ENCODE measurements at places on chromosomes 1 and 21.

GRCh38 chr1:181250038-181250437 lies 161.5 kb downstream of the IER5 start:
- no peak for DNase-seq

DNA sequence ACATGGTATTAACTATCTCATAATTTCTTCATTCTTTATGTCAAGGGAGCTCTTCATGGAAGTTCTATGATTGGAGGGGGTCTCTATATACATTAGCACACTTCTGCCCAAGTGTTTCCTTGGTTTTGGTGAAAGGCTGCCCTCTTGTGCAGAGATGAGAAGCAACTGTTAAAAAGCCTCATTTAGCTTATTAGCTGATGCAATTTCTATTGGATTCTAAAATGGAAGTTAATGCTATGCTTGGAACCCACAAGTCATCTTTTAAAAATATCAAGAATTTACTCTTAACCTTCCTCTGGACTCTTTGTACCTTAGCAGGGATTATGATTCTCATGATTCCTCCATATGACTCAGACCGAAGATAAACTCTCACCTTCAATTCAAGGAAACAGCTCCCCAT lies 328.9 kb downstream of the PTBP2 start:
- no peak for DNase-seq

DNA sequence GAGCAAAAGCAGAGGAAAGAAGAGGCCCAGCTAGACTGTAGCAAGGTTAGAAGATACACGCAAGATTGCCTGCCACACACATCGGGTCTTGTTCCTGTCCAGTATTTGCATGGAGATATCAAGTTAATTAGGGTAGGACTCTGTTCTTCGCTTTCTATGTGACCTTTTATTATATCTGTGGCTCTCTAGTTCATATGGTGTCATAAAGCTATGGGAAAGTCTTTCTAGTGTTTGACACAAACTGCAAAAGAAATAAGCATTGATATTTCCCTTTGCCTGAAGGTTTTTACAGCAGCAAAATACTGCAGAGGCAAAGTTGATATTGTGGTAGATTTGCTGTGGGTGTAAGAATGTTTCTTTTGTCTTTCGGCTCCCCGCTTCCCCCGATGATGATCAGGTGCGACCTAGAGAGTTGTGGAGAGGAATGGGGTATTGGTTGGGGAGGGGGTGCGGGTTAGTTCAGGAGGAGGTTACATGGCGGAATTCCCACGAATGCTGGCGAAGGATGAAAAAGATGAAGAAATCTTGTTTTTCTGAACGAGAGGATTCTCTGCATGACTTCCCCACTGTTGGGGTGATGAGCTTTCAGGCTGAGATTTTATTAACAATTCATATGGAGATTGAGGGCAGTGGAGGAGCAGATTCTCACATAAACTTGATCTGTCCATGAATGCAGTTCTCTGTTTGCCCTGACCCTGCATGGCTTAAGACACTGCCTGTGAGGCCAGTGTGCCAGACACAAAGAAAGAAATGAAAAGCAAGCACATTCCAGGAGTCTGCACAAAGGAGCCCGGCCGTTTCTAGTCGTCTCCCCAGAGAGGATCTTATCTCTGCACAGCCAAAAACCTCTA lies 550.2 kb downstream of the USP25 start:
- no peak for DNase-seq

- DNase-seq = no peak
These were observed 16.3 kb downstream of the TGFB2 start for GRCh38 chr1:218361298-218362065.

DNA sequence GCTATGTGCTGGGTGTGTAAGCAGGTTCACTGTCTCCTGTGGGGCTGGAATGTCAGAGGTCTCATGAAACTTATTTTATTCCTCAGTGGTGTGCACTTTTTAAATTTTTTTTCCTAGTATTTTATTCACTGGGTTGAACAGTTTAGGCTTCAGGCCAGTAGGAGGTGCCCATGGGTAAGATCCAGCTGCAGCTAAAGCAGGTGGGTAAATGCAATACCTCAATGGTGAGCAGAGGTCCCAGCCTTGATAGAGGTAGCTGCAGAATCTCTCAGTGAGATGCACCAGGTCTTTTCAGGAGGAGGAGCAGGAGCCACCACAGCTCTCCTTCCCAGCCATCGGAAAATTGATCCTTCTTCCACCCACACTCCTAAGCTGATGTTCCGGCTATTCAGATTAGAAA lies 12.6 kb upstream of the OR6N2 start:
- no peak for DNase-seq

- DNase-seq = no peak
These were observed 58.9 kb upstream of the ARTN start for GRCh38 chr1:43874716-43875115.

DNA sequence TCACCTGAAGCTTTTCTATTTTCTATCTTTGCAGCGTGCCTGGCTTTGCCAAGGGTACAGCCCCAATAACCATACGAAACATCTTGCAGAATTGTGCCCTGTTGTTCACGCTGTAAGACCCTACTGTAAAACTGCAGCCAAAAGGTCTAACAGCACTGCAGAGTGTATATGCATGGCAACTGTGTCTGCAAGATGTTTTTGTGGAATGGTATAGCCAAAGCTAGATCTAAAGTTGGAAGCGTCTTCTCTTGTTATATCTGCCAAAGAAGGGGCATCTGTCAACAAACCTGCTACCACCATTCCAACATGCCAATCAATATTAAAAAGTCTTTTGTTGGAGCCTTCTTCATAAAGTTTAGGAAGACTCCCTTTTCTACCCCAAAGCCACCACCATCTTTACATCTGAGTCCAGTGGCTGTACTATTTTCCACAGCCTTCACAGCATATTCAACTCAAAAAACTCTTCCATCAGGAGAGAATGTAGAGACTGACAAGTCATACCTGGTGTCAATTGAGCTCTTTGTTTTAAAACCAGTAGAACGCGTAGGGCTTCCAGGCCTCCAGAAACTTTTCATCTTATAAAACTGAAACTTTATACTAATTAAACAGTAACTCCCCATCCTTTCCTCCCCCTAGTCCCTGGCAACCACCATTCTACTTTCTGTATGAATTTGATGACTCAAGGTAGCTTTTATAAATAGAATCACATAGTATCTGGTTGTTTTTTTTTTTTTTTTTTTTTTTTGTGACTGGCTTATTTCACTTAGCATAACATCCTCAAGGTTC lies 40.0 kb downstream of the ZSCAN20 start:
- no peak for DNase-seq

- no peak for DNase-seq
These were observed 69.6 kb downstream of the COLGALT2 start for GRCh38 chr1:183967914-183968313.

DNA sequence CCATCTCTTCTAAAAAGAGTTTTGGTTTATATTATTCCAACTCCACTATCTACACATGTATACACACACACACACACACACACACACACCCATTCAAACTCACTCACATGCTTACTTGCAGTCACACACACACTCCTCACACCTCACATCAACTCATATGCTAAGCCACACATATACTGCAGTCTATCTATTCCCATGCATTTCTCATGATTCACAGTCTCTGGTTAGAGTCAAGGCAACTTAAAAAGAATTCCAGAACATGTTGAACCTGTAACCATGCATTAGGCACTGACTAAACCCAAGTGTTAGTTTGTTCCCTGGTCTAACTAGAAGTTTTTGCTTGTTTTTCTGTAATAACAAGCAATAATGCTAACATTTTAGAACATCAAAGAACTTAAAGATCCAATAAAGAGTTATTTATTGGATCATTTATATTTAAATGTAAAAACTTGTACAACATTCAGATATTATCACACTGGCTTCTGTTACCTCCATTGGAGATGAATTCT lies 931.1 kb downstream of the PLA2G4A start:
- DNase-seq = no peak

DNA sequence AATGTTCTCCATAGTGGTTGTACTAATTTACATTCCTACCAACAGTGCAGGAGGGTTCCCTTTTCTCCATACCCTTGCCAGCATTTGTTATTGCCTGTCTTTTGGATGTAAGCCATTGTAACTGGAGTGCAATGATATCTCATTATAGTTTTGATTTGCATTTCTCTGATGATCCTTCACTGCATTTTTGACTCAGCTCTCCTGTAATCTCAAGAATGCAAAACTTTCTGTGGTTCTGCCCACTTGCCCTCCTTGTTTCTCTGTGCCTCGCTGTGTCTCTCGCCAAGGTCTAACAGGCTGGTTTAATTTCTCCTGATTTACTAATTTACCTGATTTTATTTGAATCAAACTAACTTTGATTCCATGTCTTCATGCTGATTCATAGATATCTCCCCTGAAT lies 407.9 kb downstream of the ZP4 start:
- no peak for DNase-seq

DNA sequence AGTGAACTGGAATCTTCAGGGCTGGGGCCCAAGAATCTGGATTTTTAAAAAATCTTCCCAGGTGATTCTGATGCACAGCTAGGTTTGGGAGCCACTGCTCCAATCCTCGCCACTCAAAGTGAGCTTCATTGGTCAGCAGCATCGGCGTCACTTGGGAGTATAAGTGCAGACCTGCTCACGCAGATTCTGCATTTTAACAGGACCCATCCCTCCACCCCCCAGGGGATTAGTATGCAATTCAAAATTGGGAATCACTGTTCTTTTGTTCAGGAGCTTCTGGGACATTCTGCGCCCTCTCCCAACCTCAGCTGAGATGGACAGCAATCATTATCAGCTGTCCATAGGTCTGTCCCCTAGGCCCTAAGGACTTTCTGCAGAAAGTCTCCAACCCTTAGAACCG lies 53.5 kb downstream of the LGR6 start:
- DNase-seq = no peak

GRCh38 chr1:227351443-227351842 lies 33.2 kb upstream of the CDC42BPA start:
- no peak for DNase-seq

- DNase-seq = no peak
These were observed 205.0 kb downstream of the TOMM20 start for GRCh38 chr1:234923626-234924025.

DNA sequence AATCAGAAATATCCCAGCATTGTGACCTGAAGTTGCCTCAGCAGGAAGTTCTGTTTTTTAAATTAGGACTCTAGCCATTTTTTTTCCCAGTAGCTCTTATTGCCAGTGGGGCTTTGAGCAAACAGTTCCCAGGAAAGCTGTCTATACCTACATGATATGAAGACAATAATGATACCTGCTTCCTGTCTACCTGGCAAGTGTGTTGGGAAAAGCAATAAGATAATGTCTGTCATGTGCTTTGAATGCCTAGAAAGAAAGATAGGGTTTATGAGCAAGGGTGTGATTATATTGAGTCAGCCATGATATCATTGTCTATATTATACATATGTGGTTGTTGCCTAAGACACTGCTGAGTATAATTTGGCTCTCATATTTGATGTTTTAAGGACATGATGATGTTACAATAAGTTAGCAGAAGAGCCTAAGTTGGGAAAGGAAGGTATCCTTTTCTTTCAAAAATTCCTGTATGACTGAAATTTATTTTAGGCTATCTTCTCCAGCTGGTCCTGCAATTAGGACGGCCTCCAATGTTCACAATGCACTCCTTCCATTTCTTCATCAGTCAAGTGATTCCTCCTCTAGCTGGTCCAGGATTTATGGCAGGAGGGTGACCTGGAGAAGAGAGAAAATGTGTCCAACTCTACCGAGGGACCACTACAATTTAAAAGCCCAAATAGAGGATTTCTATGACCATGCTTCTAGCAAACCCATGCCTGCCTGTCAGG lies 99.6 kb upstream of the CDC42BPA start:
- DNase-seq = no peak

DNA sequence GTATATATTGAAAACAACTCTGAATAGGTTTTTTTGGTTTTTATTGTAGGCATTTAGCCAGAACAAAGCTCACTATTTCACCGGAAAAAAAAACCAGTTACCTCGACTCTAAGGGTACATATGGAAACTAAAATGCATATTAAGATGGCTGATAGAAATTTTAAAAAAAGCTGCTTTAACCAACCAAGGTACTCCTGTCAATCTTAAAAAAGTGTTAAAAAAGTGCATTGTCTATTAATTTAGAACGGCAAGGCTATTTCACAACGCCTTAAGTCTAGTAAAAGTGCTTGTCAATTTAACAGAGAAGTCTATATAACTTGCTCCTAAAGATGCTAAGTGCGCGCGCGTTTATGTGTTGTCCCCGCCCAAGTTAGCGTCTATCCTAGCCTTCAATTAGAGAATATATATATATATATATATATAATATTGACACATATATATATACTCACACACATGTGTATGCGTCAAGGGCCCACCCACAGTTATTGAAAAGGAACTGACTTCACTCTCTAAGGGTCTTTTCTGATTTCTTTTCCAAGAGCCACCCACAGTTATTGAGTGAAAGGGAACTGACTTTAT lies 934 bp downstream of the ASPM start:
- DNase-seq = no peak

DNA sequence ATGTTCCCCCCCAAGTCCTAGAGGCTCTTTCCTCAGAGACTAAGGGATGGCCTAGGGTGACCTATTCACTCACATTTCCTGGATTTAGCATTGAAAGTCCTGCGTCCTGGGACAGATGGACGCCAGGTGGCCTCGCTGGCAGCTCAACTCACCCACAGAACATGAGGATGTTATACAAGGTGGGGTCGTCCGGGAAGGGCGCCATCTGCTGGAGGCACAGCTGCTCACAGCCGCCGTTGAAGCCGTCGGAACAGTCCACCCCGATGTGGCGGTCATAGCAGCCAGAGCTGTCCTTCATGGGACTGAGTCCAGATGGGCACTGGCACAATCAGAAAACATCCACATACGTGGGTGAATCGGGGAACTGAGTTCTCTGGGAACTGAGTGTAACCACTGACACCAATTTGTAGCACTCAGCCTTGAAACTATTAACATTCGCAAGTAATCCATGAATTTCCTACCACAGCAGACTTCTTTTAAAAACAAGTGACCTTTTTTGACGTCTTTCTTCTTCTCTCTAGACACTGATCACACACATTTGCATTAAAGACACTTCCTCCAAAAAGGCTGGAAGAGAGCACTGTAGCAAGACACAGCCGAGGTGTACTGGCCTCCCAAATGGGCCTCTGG lies 215.4 kb downstream of the ASTN1 start:
- DNase-seq = no peak

- DNase-seq = no peak
These were observed 12.3 kb downstream of the BCAR3 start for GRCh38 chr1:93669369-93669768.

DNA sequence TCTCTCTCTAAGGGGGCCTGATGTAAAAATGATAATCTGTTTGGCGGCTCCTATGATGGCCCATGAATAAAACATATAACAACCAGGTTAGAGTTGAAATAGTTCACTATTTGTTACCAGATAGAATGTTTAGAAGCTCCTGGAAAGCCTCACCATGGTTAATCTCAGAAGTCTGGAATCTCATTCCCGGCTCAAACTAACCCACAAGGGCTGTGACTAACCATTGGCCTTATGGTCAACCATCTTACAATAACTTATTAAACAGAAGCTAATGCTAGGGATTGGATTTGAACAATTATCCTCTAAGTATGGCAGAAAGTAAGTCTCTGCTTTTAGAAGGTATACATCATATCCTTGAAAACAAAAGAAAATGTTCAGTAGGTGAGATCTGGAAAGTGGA lies 134.1 kb upstream of the ADGRL2 start:
- no peak for DNase-seq

All from activated naive CD4-positive, alpha-beta T cell treated with anti-CD3 and anti-CD28 coated beads, Interleukin-2, amount 50 U/mL, for 72 hours (primary cell).